Stimulated activated CD4-positive, alpha-beta T cell treated with anti-CD3 and anti-CD28 coated beads, Interleukin-15, amount 100 ng/mL, for 1 hour (primary cell): ENCODE measurements at places on chromosomes 1 and 21.
A peak's percentile ranks its signal among the peaks of the same experiment; 100 is the strongest.

GRCh38 chr1:76713535-76713934, 153.7 kb upstream of the ST6GALNAC5 start:
- DNase-seq, result no peak

DNA sequence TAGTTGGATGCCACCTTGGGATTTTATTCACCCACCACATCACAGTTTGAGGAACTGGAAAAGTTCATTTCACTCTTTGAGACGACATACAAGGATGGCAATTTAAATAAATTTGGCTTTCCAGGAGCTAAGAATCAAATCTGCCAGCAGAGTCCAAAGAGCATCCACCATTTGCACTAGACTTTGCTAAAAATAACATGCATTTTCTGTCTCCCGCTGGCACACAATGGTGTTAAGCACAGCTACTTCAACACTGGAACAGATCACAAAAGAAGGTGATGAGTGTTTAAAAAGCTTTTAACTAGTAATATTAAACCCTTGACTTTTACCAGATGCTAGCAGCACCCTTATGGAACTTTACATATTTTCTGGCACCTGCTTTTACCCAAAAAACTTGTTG, 44.6 kb downstream of the MAEL start:
- DNase-seq, result no peak

- no peak for DNase-seq
These were observed 153.9 kb upstream of the GREM2 start for GRCh38 chr1:240765732-240766363.

GRCh38 chr1:16982902-16983301, 2.5 kb upstream of the MFAP2 start:
- DNase-seq, result no peak

DNA sequence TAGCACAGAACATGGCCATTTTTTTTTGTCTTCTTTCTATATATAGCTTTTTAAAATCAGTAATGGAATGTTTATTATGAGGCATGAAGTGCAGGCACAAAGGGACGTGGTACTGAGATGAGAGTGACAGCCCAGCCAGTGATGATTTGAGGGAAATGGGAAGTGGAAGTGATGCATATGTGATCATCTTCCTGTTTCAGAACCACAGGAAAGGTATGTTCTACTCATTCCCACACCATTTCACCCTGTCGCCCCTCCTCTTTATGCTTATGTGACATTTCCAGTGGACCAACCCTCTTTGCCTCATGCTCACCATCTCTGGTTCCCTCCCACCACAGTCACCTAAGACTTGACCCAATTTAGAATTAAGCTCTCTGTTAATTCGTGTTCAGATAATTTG, 24.3 kb downstream of the PTGS2 start:
- DNase-seq, result no peak

- no peak for DNase-seq
These were observed 30.5 kb downstream of the C4BPA start for GRCh38 chr1:207134581-207134980.

GRCh38 chr1:45640293-45640692, 16.4 kb upstream of the CCDC17 start:
- no peak for DNase-seq

DNA sequence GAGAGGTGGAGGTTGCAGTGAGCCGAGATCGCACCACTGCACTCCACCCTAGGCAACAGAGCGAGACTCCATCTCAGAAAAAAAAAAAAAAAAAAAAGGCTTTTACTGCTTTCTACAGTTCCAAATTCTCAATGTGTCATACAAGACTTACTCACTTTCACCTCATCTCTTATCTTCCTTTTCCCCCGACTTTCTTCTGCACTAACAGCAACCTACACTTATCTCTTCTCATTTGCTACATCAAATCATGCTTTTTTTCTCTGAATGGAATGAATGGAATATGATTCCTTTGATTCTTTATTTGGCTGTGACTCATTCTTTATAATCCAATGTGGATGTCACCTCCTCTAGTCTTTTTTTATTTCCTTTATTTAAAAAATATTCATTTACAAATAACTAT, 168.4 kb upstream of the DMRTA2 start:
- no peak for DNase-seq

DNA sequence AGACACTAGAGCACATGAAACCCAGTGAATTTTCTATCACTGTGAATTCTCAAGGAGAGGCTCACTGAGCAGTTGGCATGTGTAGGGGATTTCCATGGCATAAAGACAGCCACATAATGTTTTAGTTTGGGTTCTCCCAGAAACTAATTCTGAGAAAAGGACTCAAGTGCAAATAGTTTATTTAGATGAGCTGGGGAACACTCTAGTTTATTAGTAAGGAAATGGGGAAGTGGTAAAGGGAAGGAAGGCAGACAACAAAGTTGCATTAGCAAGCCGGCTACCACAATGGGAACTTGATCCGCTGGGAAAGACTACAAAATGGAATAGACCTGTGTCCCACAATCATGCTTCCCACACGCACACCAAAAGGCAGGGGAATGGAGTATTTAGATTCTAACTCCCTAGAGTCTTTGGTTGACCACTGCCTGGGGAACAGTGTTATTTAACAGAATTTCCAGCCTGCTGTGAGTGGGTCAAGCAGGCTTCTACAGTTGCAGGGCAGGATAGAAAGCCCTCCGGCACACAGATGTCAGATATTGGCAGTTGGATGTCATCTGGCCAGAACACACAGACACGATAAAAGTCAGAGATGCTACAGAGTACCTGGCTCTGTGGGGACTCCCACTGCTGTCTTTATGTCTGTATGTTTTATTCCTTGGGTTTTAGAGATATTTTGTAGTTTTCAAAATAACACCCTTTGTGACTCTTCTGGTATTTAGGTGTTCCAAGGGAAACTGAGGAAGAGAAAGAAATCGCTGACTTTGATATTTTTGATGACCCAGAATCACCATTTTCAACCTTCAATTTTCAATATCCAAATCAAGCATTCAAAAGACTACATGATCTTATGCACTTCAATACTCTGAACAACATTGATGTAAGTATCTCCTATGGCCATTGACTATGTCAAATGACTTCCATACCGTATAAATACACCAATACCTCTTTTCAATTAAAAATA, 150.1 kb downstream of the PLA2G4A start:
- no peak for DNase-seq

DNA sequence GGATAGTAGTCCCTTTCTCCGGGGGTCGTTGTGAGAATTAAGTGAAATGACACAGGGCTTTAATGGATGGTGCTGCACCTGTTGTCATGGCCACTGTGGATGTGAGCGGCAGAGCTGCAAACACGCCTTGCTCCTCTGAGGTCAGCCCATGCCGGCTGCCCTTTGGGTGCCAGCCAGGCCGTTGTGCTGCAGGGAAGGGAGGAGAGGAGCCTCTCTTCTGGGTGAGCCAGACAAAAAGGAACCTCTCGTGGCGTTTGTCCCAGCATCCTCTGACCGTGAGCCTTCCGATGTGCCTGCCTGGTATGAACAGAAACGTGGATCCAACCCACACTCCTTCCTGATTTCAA, 383.0 kb upstream of the VAMP3 start:
- no peak for DNase-seq

DNA sequence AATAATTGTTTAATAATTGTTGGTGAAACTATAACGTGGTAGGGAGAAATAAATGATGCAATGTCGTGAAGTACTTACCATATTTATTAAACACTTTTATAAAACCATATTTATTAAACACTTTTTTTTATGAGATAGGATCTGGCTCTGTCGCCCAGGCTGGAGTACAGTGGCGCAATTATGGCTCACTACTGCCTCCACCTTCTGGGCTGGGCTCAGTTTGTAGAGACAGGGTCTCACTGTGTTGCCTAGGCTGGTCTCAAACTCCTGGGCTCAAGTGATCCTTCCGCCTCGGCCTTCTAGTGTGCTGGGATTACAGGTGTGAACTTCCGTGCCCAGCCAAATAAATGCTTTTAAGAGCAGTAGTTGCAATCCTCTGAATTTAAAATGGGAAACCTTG, 76.0 kb upstream of the PGD start:
- DNase-seq, result no peak

DNA sequence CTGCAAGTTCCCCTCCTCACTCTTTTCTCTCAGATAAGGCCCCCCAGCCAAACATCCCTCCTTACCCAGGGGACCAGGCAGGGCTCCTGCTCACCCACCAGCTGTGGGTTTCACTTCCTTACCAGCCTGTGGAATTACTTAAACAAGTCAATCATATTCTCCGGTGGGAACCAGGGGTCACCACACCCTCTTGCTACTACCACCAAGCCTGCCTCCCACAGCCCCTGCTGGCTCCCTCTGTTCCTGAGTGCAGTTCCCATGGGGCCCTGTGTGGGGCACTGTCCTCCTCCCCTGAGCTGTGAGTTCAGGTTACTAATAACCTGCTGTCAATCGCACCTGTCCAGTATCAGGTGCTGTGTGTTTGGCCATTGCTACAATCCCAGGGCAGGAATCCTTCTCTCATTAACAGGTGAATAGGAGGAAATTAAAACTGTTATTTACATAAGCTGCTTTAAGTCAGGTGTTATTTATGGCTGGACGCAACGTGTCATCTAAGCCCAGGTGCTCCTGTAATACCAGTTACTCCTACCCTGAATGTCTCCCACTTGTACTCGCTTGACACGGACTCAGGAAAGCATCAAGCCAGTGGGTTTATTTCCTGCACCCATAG, 53.1 kb upstream of the LBR start:
- DNase-seq, result peak; percentile 48

DNA sequence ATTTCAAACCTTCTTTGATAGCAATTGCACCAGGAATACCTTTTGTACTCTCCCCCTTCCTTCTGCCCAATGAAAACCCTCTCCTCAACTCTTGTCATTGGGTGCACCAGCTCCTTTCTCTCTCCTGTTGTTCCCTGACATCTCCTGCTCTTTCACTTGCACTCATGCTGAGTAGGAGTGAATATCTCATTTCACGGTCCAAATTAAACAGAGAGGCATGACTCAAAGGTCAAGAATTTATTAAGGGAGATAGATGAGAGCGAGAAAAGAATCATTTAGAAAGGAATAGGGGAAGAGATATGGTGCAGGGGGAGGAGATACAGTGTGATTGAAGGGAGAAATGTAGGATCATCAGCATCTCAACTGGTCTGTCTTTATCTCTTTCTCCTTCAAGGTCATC, 22.1 kb downstream of the AIM2 start:
- DNase-seq, result no peak

- DNase-seq, result no peak
These were observed 118.0 kb upstream of the BARHL2 start for GRCh38 chr1:90834886-90835660.

GRCh38 chr1:243230914-243231313, 24.2 kb downstream of the CEP170 start:
- DNase-seq, result no peak

GRCh38 chr1:8817412-8818324, at the start of gene RERE:
RERE (minus strand) TSS chr1:8817640.
- peak; percentile 96 for DNase-seq

- DNase-seq, result no peak
These were observed 63.2 kb downstream of the WNT9A start for GRCh38 chr1:227884370-227885134.

DNA sequence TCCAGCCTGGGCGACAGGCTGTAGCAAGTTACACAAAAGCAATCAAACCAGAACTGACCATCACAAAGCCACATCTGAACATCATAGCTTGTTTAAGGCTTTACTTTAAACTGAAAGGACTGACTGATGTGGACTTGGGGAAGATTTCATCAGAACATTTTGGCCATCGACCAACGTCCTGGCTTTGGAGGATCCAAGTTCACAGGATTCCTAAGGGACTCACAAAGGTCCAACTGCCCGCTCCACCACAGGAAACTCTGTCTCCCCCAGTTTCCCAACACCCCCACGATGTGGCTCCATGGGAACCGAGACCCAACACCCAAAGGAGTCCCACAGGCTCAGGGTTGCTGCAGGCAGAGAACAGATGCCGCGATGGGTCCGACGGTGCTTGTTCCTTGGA, 9.3 kb downstream of the SSU72 start:
- no peak for DNase-seq

GRCh38 chr1:156388174-156389137, 19.4 kb downstream of the RHBG start:
- no peak for DNase-seq

GRCh38 chr1:36161641-36162531, 5.9 kb downstream of the MAP7D1 start:
- no peak for DNase-seq

- no peak for DNase-seq
These were observed 6.9 kb upstream of the ATXN7L2 start for GRCh38 chr1:109476825-109477224.

GRCh38 chr1:71019233-71019969, 28.2 kb downstream of the PTGER3 start:
- DNase-seq, result no peak

DNA sequence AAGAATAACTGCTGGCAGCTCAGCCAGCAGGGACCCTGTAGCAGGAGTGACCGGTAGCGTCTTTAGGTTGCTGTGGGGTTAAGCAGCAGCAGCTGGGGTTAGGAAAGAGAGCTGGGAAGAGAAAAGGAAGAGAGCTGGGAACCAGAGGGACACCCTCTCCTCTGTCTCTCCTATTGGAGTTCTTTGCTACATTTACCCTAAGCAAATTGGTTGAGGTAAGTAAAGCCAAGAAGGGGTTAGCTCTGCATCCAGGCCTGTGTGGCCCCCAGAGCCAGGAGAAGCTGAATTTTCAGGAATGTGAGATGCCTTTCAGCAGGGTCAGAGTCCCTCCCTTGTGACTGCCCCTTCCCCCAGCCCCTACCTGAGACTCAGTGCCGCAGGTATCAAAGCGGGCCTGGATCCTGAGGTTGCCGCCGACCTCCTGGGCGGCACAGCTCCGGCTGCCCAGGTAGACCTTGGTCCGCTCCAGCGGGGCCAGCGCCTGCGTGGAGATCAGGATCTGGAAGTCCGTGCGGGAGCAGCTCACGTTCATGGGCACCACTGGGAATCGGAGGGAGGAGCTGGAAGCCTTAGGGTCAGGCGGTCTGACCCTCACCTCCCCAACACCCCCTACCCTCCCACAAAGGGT, 16.4 kb downstream of the CDCP2 start:
- DNase-seq, result no peak

DNA sequence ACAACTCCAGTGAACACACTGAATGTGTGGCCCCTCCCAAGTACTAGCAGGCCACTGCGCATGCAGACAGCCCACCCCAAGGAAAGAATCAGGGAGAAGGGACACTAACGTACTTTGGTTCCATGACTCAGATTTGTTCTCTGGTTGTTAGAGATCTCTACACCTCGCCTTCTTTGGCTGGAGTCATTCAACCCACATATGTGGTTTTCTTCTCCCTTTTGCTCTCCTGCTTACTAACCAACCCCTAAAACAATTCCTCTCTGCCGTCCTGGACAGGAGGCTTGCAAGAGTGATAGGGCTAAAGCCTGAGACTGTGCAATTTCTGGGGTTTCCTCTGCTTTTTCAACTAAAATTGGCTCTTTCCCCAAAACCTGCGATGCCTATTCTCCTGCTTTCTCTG, 5.7 kb upstream of the CD48 start:
- no peak for DNase-seq
